PC-9 (cell line): ENCODE measurements at places on chromosomes 2 and 18. TPM values are rescaled to one million over a fixed set of nuclear protein-coding genes. Genes with fewer than 3 reads are reported as not detected.

DNA sequence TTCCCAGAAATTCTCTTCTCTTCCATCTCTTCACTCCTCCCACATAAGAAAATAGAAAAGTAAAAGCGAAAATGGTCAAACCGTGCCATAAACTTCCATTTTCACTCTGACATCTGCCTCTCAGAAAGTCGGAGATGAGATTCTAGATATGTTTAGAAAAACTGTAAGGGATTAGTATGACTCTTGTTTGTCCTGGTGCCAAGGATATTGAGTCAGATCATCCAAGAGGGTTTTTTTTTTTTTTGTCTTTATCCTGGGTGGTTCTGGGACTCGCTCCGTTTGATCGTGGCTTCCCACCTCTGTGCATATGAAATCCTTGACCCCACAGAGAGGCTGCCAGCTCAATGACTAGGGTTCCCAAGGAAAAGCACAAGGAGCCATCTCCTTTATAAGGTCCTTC, 17.3 kb downstream of the EN1 start:
- H3K4me1 ChIP-seq = no peaks in the 10 kb centered on the region
- H3K4me3 ChIP-seq = no peak overlapping the region
- no peaks in the 10 kb centered on the region for H3K36me3 ChIP-seq
- no peak overlapping the region for H3K27ac ChIP-seq
- peaks cover 55% of the 10 kb centered on the region for H3K27me3 ChIP-seq

DNA sequence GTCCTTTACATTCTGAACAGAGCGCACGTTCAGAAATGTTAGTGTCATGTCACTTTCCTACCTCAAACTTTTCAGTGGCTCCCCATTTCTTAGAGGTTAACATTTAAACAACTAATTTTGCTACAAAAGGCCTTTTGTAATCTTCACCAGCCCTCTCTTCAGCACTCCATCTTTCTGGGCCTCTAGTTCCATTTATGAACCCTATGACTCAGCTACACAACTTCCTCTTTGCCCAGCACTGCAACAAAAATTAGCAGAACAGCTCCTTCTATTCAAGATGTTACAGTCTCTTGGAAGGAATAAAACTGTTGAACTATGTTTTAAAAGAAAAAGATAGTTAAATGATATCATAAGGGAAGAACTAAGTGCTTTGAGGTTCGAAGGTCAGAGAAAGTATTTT, 139.9 kb downstream of the VWC2L start:
- H3K36me3 ChIP-seq = no peaks in the 10 kb centered on the region
- no peak overlapping the region for H3K27ac ChIP-seq
- no peaks in the 10 kb centered on the region for H3K27me3 ChIP-seq
- H3K4me3 ChIP-seq = no peak overlapping the region
- H3K4me1 ChIP-seq = no peaks in the 10 kb centered on the region
- DNase-seq = no peak

DNA sequence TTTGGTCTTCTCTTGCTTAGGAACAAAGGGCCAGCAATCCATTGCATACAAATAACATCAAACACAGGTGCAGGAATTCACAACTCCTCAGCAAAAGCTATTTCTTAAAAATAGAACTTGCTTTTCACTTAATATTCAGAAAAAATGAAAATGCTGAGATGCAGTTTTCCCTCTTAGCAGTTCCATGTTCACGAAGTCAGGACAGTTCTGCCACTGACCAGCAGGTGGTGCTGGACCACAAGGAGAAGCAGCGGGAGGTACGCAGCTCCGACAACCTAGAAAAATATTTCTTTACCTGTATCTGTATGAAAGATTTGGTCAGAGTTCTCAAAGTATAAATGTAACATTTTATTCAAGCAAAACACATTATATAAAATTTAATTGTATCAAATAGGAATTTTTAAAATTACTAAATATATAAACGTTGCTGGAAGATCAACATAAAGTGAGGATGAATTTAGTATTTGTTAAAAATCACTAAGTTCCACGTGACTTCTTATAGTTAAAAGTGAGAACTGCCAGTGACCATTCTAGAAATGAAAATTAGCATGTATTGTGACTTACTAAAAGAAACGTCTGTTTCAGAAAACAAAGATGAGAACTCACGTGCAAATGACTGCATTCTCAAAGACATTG, 48.8 kb downstream of the ADNP2 start:
- peaks cover 12% of the 10 kb centered on the region; the same call in 1 of the 2 replicates for H3K36me3 ChIP-seq
- H3K4me3 ChIP-seq = no peak overlapping the region
- no peaks in the 10 kb centered on the region for H3K4me1 ChIP-seq
- no peaks in the 10 kb centered on the region for H3K27me3 ChIP-seq

- no peaks in the 10 kb centered on the region for H3K4me1 ChIP-seq
- H3K27me3 ChIP-seq = no peaks in the 10 kb centered on the region
- no peak overlapping the region for H3K4me3 ChIP-seq
- no peaks in the 10 kb centered on the region for H3K36me3 ChIP-seq
- no peak for DNase-seq
These were observed 55.4 kb upstream of the ACVR1 start for GRCh38 chr2:157931542-157931941.

DNA sequence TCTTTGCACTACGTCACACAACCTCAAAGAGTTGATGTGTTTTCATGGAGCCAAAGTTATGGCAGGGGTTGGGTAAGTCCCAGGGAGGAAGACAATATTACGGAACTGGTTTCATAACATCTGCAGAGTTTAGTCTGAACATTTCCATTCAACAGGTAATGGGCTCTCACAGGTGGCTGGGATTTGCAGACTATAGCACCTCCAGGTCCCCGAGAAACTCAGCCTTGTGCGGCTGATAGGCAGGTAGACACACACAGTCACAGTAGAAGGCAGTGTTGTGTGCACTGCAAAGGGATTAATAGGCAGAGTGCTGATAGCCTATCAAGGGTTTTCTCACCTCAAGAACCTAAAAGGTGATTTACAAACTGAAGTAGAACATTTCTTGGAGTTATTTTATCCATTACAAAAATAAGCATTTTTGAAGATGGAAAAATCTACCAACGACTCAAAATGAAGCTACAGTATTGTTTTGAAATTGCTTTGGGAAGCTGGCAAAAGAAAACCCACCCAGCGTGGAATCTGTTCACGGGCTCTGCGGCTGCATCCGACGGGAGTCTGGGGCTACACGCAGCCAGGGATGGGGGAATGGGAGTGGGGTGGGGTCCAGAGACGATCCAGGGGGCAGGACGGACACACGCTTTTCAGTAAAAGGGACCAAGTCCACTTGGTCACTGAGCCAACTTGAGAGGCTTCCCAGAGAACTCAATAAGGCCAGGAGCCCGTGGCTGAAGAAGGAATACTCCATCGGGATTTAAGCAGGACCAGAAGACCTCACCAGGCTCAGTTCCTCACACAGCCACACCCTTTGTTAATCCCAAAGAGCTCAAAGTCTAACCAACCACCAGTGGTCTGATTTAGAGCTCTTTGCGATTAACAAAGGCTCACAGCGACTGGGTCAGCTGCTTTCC, 82.9 kb downstream of the CHRNA1 start:
- H3K27me3 ChIP-seq = no peaks in the 10 kb centered on the region
- H3K36me3 ChIP-seq = no peaks in the 10 kb centered on the region
- no peak overlapping the region for H3K27ac ChIP-seq
- no peaks in the 10 kb centered on the region for H3K4me1 ChIP-seq
- DNase-seq = no peak

DNA sequence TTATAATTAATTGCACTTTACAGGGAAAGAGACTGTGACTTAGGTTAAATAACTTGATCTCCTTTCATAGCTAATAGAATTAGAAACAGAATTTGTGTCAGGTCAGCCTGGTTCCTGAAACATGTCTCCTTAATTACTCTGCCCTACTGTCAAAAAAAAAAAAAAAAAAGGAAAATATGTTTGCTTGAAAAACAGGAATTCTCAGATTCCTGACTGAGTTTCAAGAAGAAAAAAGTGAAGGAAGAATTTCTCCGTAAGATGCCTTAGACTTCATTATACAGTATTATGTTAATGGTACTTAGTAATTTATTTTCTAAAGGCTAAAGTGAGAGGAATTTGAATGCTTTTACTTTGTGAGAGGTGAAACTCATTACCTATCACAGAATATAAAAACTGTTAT, 118.4 kb upstream of the REG3G start:
- H3K4me3 ChIP-seq = no peak overlapping the region
- H3K27ac ChIP-seq = no peak overlapping the region
- DNase-seq = no peak
- no peaks in the 10 kb centered on the region for H3K4me1 ChIP-seq
- H3K27me3 ChIP-seq = no peaks in the 10 kb centered on the region

Gene RAB6C
- total RNA-seq = not detected in 2 replicates

Gene POTEC
- total RNA-seq = not detected in 2 replicates

Gene PSD4
- 29.6 and 38.7 TPM in 2 replicates for total RNA-seq

Gene TOGARAM2
- total RNA-seq = 0.44 and 0.45 TPM in 2 replicates

Gene CYP27A1
- 0.94 and 2.0 TPM in 2 replicates for total RNA-seq

Gene TUBA4B
- total RNA-seq = not detected in 2 replicates

Gene C2orf78
- total RNA-seq = not detected in 2 replicates

Gene IHH
- total RNA-seq = not detected in 2 replicates
